ENCODE measurements at places on chromosomes 3 and 15.

- DNase-seq = no peak
Observed at GRCh38 chr3:175077216-175077615, 218.1 kb downstream of the NAALADL2 start.

GRCh38 chr3:127536830-127537812 is 53.4 kb downstream of the TPRA1 start:
- DNase-seq = no peak

GRCh38 chr3:36312351-36312750 is 68.0 kb upstream of the STAC start:
- DNase-seq = no peak

GRCh38 chr3:119978554-119979208 is 115.6 kb downstream of the GSK3B start:
- no peak for DNase-seq

GRCh38 chr3:141096164-141096563 is 45.0 kb downstream of the SPSB4 start:
- no peak for DNase-seq

DNA sequence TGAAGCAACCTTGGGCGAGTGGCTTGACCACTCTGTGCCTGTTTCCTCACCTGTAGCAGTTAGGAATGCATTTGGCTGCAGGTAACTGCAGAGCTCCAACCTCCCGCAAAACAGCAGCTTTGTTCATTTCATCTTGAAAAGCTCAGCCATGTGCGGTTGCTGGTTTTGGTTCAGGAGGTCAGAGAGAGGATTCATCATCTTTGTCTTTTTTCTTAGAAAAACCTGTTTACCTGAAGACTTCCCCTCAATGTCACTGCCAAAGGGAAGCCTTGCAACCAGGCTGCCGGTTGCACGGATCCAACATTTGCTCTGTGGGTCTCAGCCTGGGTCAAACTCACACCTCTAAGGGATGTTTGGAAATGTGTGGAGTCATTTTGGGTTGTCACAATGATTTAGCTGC is 16.4 kb upstream of the FURIN start:
- no peak for DNase-seq

DNA sequence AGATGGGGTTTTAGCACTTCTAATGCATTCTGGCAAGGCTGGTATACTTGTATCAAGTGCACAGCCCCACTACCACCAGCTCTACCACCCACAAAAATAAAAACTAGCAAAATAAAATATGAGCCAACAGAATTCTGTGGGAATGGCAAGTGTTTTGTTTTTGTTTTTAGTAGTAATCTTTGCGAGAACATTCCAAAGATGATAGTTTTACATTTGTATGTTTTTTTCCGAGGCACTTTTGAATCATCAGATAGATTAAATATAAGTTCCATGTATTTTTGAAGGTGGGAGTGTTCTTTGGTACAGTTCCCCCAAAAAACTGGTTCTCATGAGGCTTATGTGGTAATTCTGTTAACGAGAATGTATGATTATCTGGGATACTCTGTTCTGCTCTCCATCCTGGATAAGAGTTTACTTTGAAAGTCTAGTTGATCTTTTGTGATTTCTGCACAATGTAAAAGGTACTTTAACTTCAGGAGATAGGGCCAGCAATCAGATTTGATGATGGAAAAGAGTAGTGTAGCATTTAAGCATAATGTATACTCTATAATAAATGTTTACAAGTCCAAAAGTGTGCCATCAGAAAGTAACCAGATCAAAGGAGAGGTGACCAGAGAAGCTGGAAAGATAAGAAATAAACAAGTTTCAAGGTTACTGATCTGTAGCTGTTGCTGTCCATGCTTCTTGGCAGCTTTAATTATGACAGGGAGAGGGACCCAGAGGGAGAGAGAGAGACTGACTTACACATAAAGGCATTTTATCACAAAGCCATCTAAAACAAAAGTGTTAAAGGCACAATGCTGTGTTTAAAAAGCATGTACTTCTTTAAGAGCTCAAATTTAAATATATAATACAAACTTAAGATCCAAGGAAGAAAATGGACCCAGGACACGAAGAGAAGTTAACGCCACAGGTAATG is 130.9 kb downstream of the PGPEP1L start:
- DNase-seq = no peak

- no peak for DNase-seq
Observed at GRCh38 chr3:62183969-62184368, 189.4 kb downstream of the FEZF2 start.

DNA sequence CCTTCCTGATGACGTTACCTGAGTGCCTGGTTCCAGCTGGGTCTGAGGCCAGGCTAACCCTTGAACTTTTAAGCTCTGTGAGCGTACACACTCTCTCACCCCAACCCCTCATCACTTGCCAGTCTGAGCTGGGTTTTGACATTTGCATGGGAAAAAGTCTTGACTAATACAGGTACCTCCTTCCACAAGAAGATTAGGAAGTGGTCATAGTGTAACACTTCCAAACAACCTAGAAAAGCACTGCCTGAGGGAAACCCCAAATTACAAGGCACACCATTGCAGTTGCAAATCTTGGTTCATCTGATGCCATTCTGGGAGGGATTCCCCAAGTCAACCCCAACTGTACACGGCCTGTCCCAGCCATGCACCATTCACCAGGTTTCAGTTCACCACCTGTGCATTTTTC is 499.8 kb downstream of the FOXP1 start:
- no peak for DNase-seq

- DNase-seq = no peak
Observed at GRCh38 chr15:92130906-92131305, 262.8 kb upstream of the ST8SIA2 start.

- DNase-seq = no peak
Observed at GRCh38 chr3:535566-536416, 339.2 kb downstream of the CHL1 start.

DNA sequence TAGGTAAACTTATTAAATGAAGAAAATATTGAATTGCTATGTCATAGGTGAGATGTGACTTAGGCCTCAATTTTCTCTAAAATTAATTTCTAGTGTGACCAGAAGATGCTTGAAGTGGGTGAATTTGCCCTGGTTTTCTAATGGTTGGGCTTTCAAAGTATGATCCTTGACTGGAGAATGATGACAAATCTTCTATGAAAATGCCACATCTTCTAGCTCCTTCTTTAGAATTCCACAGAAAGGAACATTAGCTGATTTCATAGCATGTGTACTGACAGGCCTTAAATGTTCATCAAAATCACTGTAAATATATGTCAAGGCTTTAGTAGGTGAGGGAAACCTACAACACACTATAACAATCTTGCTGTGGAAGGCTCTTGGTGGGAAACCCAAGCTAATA is 8.9 kb downstream of the ABI3BP start:
- DNase-seq = no peak

GRCh38 chr15:78507831-78508160 is 419 bp downstream of the HYKK start:
- DNase-seq = no peak

GRCh38 chr3:143895805-143896204 is 47.5 kb upstream of the SLC9A9 start:
- DNase-seq = no peak

DNA sequence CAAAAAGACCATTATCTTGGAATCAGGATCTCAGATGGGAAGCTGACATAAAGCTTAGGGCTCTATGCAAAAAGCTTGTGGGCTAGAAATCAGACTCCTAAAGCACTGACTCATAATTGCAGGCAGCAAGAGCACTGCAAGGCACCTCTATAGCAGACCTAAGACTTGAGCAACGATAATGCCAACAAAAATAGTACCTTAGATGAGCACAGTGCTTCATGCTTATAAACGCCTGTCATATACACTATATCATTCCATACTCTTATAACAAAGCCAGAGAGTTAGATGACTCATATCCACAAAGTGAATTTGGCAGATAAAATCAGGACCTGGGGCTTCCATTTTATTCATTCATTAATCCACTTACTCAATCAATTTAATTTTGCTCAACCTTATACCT is 560.8 kb downstream of the MCTP2 start:
- DNase-seq = no peak

DNA sequence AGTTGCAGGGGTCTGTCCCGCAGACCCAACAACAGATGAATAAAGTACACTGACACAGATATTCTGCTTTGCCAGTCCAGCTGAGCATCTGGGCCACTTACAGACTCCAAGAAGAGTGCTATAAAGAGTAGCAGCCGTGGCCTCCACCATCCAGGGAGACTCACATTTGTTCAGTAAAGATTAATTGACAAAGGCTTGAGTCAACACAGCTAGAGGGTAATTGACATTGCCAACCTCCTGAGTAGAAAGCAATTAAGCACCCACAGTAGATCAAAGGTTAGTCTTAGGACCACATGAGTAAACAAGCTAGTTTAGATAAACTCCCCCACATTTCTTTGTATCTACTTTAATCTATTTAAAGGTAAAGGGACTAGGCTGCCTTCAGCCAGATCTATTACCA is 16.3 kb upstream of the CRTC3 start:
- no peak for DNase-seq

- DNase-seq = no peak
Observed at GRCh38 chr15:40436116-40436891, 4.4 kb upstream of the BAHD1 start.

GRCh38 chr3:134312072-134312872 is 61.6 kb upstream of the RYK start:
- no peak for DNase-seq

- no peak for DNase-seq
Observed at GRCh38 chr3:36867810-36868209, 77.0 kb downstream of the TRANK1 start.

- no peak for DNase-seq
Observed at GRCh38 chr3:151709847-151710246, 23.9 kb upstream of the AADACL2 start.

DNA sequence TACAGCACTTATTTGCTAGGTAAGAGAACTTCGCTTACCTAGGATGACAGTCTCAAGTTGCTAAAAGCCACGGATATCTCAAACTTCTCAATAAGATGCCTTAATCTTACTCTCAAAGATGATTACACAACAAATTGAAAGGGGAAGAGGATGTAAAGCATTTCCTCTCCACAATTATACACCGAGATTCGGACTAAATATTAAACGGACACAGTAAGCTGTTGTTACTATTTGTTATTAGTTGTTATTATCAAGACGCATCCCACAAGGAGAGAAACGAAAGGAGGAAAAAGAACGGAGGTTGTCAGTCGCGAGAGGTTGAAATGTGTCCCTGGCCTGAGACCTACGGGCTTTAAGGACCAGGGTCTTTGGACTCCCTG is 660 bp downstream of the ZNF106 start:
- no peak for DNase-seq

DNA sequence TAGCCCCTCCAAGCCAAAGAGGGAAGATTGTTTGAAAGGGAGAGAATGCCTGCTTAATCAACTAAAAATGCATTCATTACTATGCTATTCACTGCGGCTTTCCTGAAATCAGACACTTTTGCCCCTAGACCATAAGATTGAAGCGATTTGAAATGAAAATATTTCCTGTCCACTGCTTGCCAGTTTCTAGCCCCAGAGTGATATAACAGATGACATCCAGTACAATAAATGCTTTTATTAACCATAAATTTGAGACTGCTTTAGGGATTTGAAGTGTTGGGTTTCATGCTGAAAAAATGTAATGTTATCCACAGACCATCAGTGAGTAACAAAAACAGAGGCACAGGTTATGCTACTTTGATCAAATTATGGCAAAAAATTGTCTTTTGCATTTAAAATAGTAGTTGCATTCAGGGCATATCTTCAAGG is 14.1 kb downstream of the IL17RD start:
- no peak for DNase-seq

- DNase-seq = no peak
Observed at GRCh38 chr15:29034593-29035335, 149.0 kb downstream of the APBA2 start.

DNA sequence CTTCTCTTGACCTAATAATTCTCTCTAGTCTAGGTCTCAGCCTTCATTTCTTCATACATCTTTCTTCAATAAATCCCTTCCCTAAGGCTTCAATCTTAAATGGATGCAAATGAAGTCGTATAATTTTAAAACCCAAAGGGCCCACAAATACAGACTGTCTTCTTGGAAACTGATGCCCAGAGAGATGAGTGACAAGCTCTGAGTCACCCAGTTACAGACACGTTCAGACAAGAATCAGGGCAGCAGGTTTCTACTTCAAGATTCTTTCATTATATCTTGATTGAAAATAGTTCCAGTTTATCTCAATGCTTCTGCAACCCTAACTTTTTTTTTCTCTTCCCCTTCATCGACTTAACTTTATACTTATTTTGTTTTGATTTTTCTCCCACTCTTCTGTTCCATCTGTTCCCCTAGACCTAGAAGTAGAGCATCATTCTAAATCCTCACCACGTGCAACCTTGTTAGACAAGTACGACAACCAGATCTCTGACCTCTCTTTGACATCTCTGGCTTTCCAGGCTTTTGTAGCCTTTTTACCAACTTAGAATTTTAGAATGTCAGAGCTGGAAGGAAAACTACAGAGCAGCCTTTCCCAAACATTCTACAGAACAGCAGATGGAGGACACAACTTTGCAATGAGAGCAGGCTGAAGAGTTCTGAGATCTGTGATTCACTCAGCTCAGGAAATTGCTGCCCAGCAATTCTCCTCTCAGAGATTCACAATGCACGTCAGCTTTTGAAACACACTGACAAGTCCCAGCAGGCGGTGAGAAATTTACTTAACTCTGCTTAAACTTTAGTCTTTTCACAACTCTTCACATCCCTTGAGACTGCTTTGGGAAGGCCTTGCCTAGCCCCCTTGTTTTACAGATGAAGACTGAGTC is 25.3 kb downstream of the NCEH1 start:
- no peak for DNase-seq

Data from activated CD8-positive, alpha-beta memory T cell treated with anti-CD3 and anti-CD28 coated beads for 1 hour (primary cell).